ENCODE measurements at places on chromosomes 6 and 20. TPM values are rescaled to one million over a fixed set of nuclear protein-coding genes. Genes with fewer than 3 reads are reported as not detected.
A peak's percentile ranks its signal among the peaks of the same experiment; 100 is the strongest.

Gene RIMS1
- total RNA-seq, result not detected

Gene CDH26
- 0.52 TPM for total RNA-seq

Gene SLC22A2
- total RNA-seq, result not detected

Gene UBE2C
- total RNA-seq, result 188 TPM

Gene DLL1
- 4.3 TPM for total RNA-seq

Gene GABRR1
- not detected for total RNA-seq

Gene CFB
- total RNA-seq, result 0.82 TPM

Gene CFAP61
- total RNA-seq, result not detected

Gene SALL4
- total RNA-seq, result 0.43 TPM

Gene VNN1
- not detected for total RNA-seq

DNA sequence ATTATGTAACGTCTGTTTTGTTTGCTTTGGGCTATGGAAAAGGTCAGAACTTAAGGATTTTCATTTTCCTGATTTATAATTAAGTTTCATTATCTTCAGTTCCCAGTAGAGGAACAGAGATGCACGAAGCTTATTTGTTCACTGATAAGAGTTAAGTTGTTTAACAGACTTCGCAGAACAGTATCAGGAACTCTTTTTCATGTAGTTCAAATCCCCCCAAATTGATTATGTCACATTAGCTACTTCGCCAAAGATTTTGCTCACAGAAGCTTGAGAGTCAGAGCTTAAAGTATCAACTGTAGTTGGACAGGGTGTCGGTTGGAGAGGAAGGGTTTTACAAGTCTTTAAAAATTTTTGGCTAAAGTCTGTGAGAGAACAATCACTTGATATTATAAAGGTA, 43.4 kb downstream of the ZHX3 start:
- H3K27me3 ChIP-seq, result no peaks in the 10 kb centered on the region
- DNase-seq, result no peak
- peaks cover 6% of the 10 kb centered on the region for H3K4me1 ChIP-seq
- H3K36me3 ChIP-seq, result no peaks in the 10 kb centered on the region
- no peak overlapping the region for H3K27ac ChIP-seq
- no peak overlapping the region for H3K4me3 ChIP-seq

DNA sequence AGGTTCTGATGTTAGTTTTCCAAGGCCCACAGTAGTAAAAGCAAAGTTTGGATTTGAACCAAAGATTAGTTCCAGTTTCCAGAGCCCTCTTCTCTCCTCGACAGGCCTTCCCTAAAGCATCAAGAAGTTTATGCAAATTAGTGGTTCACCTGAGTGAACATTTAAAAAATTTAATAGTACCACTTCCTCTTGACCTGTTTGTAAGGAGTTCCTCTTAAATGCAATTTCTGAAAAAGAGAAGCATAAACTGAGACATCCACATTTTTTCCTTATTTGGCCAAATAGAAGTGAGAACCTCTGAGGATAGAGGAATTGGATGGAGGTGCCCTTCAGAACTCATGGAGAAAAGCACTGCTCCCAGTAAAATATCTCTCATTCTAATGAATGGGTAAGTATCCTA, 1.2 kb upstream of the DSE start:
- peak overlapping the region; percentile 59 for H3K27ac ChIP-seq
- H3K36me3 ChIP-seq, result no peaks in the 10 kb centered on the region
- peak overlapping the region; percentile 73 for H3K4me3 ChIP-seq
- H3K4me1 ChIP-seq, result peaks cover 15% of the 10 kb centered on the region

- H3K36me3 ChIP-seq, result peaks cover 11% of the 10 kb centered on the region
- no peaks in the 10 kb centered on the region for H3K27me3 ChIP-seq
These were observed at the start of gene ARMH2 for GRCh38 chr6:24798740-24799540. ARMH2 (minus strand) TSS chr6:24798917; CDS start chr6:24798857, 60 bp downstream.

- H3K27ac ChIP-seq, result no peak overlapping the region
- no peak overlapping the region for H3K4me3 ChIP-seq
- peaks cover 29% of the 10 kb centered on the region for H3K4me1 ChIP-seq
- no peak for DNase-seq
These were observed 99.3 kb upstream of the MRPS10 start for GRCh38 chr6:42316981-42317380.

DNA sequence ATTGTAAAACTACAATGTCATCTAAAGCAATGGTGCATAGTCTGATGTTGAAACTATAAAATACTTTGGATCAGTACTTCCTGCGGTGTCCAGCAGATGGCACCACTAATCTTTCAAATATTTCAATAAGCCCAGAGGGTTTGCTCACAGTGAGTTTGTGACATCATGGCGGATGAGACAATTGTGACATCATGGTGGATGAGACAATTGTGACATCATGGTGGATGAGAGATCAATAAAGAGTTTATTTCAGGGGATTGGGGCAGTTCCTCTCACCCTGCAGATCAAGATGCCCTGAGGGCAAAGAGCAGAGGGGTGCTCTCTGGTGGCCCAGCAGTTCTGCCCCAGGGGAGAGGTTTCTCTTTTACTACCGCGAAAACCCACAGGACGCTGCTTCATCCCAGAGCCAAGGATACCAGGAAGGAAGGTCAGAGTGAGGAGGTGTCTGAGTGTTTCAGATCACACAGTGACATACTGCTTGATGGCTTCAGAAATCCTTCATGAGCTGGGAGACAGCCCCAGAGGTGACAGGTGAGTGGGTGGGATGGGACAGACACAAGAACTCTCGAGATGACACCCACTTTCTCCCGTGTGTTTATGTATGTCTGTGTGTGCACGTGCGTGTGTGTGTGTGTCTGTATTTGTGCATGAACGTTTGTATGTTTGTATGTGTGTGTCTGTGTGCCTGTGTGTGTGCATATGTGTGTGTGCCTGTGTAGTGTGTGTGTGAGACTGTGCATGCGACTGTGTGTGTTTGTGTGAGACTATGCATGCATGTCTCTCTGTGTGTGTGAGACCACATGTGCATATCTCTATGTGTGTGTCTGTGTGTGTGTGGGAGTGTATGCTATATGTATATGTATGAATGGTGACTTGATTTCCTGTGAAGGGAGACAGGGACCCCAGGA, 7.3 kb upstream of the ULBP2 start:
- no peak overlapping the region for H3K27ac ChIP-seq
- no peak overlapping the region for H3K4me3 ChIP-seq
- no peaks in the 10 kb centered on the region for H3K36me3 ChIP-seq

DNA sequence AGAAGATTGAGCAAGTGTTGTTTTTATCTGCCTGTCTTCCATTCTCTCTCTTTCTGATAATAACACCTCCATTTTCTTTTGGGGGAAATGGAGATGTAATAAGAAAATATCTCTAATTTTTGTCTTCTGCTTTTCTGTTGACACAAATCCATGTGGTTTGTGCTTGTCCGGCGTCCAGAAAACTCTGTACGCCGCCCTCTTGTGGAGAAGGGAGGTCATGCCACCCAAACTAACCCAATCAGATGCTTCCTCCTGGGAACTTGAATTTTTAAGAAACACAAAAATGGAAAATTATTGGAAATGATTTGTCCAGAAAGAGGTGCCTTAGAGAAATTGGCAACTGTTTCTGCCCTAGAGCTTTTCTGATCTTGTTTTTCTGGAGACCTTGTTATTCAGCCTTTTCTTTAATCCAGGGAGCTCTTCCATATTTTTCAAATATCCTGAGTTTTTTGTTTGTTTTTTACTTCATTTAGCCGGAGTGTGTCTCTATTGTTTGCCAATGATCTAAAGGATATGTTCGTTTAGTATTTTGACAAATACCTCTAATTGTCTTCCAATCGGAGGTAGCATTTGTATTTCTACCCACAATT, 17.8 kb upstream of the FNDC1 start:
- no peaks in the 10 kb centered on the region for H3K36me3 ChIP-seq
- peak; percentile 39 for DNase-seq
- no peaks in the 10 kb centered on the region for H3K27me3 ChIP-seq
- no peak overlapping the region for H3K27ac ChIP-seq
- H3K4me1 ChIP-seq, result peaks cover 1% of the 10 kb centered on the region

- peak; percentile 5 for DNase-seq
- no peak overlapping the region for H3K27ac ChIP-seq
- peaks cover 48% of the 10 kb centered on the region for H3K27me3 ChIP-seq
- no peak overlapping the region for H3K4me3 ChIP-seq
- H3K36me3 ChIP-seq, result no peaks in the 10 kb centered on the region
- H3K4me1 ChIP-seq, result no peaks in the 10 kb centered on the region
These were observed 147.2 kb downstream of the RPS12 start for GRCh38 chr6:132961610-132962009.

- H3K4me1 ChIP-seq, result peaks cover 23% of the 10 kb centered on the region
- H3K27ac ChIP-seq, result no peak overlapping the region
- peaks cover 38% of the 10 kb centered on the region for H3K36me3 ChIP-seq
- no peak overlapping the region for H3K4me3 ChIP-seq
- H3K27me3 ChIP-seq, result no peaks in the 10 kb centered on the region
These were observed 19.9 kb downstream of the ZNF451 start for GRCh38 chr6:57109880-57110279.

DNA sequence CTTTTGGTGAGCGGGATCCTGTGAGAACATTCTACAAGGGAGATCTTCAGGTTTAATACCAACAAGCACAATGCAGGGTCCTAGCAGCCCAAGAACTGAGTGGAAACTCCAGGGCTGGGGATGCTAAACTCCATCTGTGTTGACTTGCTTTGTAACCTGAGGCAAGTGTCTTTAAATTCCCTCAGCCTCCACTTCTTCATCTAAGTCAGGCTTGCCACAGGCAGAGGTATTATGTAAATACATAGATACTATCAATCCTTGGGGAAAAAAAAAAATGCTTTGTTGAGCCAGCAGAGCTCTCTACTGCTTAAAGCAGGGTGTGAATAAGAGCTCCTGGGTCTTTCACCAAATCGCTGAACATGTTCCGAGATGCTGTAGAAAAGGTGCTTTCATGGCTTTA, 114.2 kb upstream of the PHACTR1 start:
- H3K27ac ChIP-seq, result no peak overlapping the region
- H3K27me3 ChIP-seq, result peaks cover 31% of the 10 kb centered on the region
- DNase-seq, result no peak
- no peaks in the 10 kb centered on the region for H3K4me1 ChIP-seq
- no peak overlapping the region for H3K4me3 ChIP-seq
- no peaks in the 10 kb centered on the region for H3K36me3 ChIP-seq

- no peak overlapping the region for H3K27ac ChIP-seq
- H3K4me3 ChIP-seq, result no peak overlapping the region
- no peaks in the 10 kb centered on the region for H3K4me1 ChIP-seq
- DNase-seq, result no peak
- H3K36me3 ChIP-seq, result no peaks in the 10 kb centered on the region
- peaks cover 7% of the 10 kb centered on the region for H3K27me3 ChIP-seq
These were observed 258.3 kb downstream of the NFATC2 start for GRCh38 chr20:51284176-51284575.

DNA sequence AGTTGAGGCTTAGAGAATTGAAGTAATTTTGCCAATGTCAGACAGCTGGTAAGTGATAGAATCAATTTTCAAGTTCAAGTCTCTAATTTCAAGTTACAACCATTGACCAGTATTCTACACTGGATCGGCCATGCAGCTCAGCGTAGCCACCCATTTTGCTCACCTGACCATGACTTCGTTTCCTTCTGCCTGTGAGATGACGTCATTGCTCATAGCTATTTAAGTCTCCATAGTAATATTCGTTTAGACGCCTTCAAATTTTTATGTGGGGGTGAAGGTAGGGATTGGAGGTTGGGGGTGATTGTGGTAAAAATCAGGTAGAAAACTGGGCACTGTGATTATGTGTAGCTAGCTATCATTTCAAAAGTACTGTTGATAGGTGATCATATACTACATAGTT, 5.6 kb upstream of the HTR1B start:
- H3K27me3 ChIP-seq, result peaks cover 42% of the 10 kb centered on the region
- no peaks in the 10 kb centered on the region for H3K36me3 ChIP-seq
- no peak overlapping the region for H3K4me3 ChIP-seq
- H3K27ac ChIP-seq, result no peak overlapping the region

DNA sequence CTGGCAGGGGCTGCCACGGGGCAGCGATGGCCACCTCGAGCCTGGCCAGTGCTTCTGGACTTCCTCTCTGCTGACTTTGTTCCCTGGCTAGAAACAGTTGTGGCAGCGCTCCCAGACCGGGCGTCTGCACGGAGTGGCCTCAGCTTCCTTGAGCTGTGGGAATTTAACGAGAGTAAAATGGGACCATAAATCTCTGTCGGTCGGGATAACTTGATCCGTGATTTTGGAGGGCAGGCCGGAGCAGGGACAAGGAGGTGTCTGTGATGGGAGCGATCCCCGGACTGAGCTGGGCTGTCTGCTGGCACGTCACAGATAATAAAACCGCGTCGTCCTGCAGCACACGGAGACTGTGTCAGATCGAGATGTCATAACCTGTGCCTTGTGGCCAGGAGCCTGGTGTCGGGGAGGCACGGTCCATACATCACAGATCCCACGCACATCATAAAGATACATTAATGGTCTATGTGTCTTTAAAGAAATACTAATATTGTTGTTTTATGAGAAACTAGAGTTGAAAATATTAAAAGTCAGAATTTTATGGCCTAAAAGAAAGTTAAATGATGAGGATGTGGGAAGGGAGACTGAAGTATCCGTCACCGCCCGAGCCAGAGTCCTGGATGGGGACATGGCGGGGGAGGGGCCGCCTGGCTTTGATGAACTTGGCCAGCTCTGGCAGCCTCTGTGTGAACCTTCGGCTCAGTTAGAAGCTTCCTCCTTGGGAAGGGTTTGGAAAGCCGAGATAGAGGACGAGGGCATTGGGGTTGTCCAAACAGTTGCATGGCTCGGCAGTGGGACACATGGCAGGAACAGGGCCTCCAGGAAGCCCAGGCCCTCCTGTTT, 6.5 kb upstream of the RBBP8NL start:
- H3K36me3 ChIP-seq, result no peaks in the 10 kb centered on the region
- H3K27me3 ChIP-seq, result peaks cover 32% of the 10 kb centered on the region
- no peak for DNase-seq
- H3K4me1 ChIP-seq, result no peaks in the 10 kb centered on the region

DNA sequence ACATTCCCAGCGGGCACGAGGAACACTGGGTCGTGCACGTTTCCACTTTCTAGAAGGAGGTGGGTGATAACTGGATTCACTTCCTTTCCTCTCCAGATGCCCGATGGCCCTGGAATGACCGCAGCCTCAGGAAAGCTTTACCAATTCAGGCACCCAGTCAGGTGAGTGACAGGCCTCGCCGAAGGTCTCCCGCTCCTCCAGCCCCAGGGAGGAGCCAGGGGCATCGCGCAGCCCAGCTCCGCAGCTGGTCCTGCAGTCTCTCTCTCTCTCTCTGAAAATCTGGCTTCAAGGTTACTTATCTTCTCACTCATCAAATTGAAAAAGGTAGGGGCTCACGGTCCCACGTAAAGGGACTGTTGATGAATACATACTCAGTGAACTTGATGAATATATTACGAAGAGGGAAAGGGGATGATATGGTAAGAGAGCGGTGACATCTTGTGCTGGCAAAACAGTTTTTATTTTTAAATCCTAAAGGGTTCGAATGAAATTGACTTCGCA, 891 bp downstream of the RIPPLY2 start:
- H3K27me3 ChIP-seq, result peaks cover 66% of the 10 kb centered on the region
- no peak overlapping the region for H3K27ac ChIP-seq
- no peak for DNase-seq
- peak overlapping the region; percentile 72 for H3K4me3 ChIP-seq

GRCh38 chr6:27280064-27280539, 32.0 kb downstream of the POM121L2 start:
- H3K4me3 ChIP-seq, result peak overlapping the region; percentile 70
- peaks cover 19% of the 10 kb centered on the region for H3K36me3 ChIP-seq
- peaks cover 93% of the 10 kb centered on the region for H3K27me3 ChIP-seq
- peak; percentile 36 for DNase-seq

- no peak overlapping the region for H3K4me3 ChIP-seq
- H3K27ac ChIP-seq, result no peak overlapping the region
- no peaks in the 10 kb centered on the region for H3K36me3 ChIP-seq
- H3K4me1 ChIP-seq, result no peaks in the 10 kb centered on the region
- DNase-seq, result no peak
- H3K27me3 ChIP-seq, result no peaks in the 10 kb centered on the region
These were observed 364.3 kb upstream of the HS3ST5 start for GRCh38 chr6:114707081-114707620.

GRCh38 chr20:59102841-59103299, 60.3 kb upstream of the PRELID3B start:
- DNase-seq, result no peak
- peaks cover 18% of the 10 kb centered on the region for H3K4me1 ChIP-seq
- H3K27me3 ChIP-seq, result no peaks in the 10 kb centered on the region

Data from activated naive CD8-positive, alpha-beta T cell treated with anti-CD3 and anti-CD28 coated beads for 36 hours (primary cell).